ENCODE measurements at places on chromosomes 13 and 19.

DNA sequence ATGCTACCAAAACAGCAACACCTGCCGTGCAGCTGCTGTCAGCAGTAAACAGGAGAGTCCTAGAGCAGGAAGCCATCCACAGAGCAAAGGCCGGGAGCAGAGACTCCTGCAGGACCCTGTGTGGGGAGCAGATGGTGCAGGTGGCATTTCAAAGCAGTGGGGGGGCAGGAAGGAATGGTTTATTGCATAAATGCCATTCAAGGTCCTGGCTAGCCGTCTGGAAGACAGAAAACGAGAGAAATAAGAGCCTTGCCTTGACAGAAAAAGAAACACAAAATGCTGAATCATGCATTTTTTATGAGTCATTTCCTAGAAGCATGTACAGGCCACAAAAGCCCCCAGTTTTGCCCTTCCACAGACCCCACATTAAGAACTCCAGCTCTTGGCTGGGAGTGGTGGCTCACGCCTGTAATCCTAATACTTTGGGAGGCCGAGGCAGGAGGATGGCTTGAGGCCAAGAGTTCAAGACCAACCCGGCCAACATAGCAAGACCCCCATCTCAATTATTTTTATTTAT lies 5.4 kb downstream of the RSPH6A start:
- peaks cover 15% of the 10 kb centered on the region for H3K4me1 ChIP-seq
- H3K27ac ChIP-seq: peak overlapping the region; percentile 76
- no peak for DNase-seq

DNA sequence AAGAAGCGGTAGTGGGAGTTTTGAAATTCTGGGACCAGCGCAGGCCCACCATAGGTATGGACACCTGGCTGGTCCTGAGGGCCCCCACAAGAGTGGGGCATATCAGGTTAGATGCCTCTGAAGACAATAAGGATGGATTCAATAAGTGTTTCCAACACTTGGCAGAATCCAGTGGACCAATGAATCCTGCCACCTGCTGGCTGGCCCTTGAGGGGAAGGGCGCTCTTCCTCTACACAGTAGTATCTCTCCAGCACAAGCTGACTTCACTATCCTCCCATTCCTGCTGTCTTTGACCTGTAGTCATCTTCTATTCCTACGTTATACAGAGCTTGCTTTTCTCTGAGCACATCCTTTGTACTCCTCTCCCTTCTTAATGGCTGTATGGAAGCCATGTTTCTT lies 199.7 kb upstream of the TSHZ3 start:
- no peak overlapping the region for H3K27ac ChIP-seq
- DNase-seq: no peak
- no peaks in the 10 kb centered on the region for H3K4me1 ChIP-seq
- peaks cover 5% of the 10 kb centered on the region for H3K27me3 ChIP-seq

DNA sequence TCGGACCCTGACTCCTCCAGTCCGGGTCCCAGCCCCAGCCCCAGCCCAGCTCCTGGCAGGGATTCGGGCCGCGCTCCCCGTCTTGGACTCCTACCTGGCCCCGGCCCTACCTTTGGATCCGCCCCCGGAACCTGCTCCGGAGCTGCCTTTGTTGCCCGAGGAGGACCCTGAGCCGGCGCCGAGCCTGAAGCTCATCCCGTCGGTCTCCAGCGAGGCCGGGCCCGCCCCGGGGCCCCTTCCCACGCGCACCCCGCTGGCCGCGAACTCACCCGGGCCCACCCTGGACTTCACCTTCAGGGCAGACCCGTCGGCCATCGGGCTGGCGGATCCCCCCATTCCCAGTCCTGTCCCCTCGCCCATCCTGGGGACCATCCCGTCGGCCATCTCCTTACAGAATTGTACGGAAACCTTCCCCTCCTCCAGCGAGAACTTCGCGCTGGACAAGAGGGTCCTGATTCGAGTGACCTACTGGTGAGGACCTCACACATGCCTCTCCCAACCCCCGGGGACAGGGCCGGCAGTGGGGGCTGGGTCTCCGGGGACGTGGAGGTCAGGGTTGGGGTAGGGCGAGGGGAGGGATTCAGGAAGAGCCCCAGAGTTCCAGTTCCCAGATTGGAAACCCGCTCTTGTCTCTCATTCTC lies 732 bp downstream of the SELENOV start:
- H3K36me3 ChIP-seq: no peaks in the 10 kb centered on the region
- peaks cover 69% of the 10 kb centered on the region for H3K27me3 ChIP-seq
- peaks cover 11% of the 10 kb centered on the region for H3K4me1 ChIP-seq
- no peak for DNase-seq
- H3K4me3 ChIP-seq: peak overlapping the region; percentile 66
- peak overlapping the region; percentile 42 for H3K27ac ChIP-seq

- peaks cover 14% of the 10 kb centered on the region for H3K27me3 ChIP-seq
- no peak overlapping the region for H3K4me3 ChIP-seq
- H3K27ac ChIP-seq: no peak overlapping the region
- H3K4me1 ChIP-seq: peaks cover 6% of the 10 kb centered on the region
- DNase-seq: no peak
Measured at GRCh38 chr19:13275016-13275722, 125.0 kb downstream of the IER2 start.

DNA sequence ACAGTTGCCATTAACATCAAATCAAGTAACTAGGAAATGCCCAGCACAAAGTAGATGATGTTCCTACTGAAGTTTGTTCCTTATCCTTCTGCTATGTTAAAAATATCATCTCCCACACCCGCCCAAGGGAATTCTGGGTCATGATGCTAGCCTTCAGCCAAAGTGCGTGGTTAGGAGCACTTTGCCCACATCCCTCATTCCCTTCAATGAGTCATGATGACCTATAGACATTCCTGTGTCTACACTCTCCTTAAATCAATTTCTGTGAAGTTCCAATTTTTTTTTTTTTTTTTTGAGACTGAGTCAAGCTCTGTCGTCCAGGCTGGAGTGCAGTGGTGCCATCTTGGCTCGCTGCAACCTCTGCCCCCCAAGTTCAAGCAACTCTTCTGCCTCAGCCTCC lies 17.0 kb downstream of the RXFP2 start:
- H3K4me1 ChIP-seq: no peaks in the 10 kb centered on the region
- H3K27ac ChIP-seq: no peak overlapping the region
- no peaks in the 10 kb centered on the region for H3K36me3 ChIP-seq

GRCh38 chr13:51292000-51292565 lies 47.4 kb upstream of the SERPINE3 start:
- no peak overlapping the region for H3K4me3 ChIP-seq
- DNase-seq: no peak
- no peaks in the 10 kb centered on the region for H3K4me1 ChIP-seq
- H3K36me3 ChIP-seq: no peaks in the 10 kb centered on the region
- H3K27me3 ChIP-seq: no peaks in the 10 kb centered on the region
- no peak overlapping the region for H3K27ac ChIP-seq

DNA sequence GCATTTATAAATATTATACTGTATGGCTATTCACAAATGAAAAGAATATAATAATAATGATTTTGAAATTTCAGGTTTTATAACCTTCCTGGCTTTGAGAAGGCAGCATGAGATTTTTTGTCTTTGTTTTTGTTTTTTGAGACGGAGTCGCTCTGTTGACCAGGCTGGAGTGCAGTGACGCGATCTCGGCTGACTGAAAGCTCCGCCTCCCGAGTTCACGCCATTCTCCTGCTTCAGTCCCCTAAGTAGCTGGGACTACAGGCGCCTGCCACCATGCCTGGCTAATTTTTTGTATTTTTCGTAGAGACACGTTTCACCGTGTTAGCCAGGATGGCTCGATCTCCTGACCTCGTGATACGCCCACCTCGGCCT lies 64.1 kb downstream of the ZNF429 start:
- DNase-seq: peak; percentile 67
- H3K27me3 ChIP-seq: no peaks in the 10 kb centered on the region
- peak overlapping the region; percentile 99 for H3K27ac ChIP-seq
- peak overlapping the region; percentile 86 for H3K4me3 ChIP-seq

GRCh38 chr19:29923653-29924052 lies 18.4 kb upstream of the URI1 start:
- no peak for DNase-seq
- H3K27me3 ChIP-seq: peaks cover 24% of the 10 kb centered on the region
- H3K27ac ChIP-seq: no peak overlapping the region
- H3K4me3 ChIP-seq: no peak overlapping the region
- H3K36me3 ChIP-seq: no peaks in the 10 kb centered on the region

DNA sequence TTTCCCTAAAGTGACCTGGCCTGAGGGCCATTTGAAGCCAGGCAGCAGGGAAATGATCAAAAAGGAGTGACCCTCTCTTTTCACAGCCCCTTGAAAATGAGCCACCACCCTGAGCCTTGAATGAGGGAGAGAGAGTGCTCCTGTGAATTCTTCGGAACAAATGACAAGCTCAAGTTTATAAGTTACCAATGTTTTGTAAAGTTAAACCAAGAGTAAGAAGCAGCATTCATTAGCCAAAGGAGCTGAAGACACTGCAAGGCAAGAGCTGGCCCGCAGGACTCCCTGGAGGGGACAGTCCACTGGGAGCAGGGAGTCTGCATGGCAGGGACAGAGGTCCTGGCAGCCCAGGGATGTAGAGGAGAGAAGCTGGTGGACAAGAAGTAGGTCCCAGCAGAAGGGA lies 16.7 kb upstream of the CCNP start:
- no peaks in the 10 kb centered on the region for H3K27me3 ChIP-seq
- H3K4me3 ChIP-seq: no peak overlapping the region
- DNase-seq: no peak

DNA sequence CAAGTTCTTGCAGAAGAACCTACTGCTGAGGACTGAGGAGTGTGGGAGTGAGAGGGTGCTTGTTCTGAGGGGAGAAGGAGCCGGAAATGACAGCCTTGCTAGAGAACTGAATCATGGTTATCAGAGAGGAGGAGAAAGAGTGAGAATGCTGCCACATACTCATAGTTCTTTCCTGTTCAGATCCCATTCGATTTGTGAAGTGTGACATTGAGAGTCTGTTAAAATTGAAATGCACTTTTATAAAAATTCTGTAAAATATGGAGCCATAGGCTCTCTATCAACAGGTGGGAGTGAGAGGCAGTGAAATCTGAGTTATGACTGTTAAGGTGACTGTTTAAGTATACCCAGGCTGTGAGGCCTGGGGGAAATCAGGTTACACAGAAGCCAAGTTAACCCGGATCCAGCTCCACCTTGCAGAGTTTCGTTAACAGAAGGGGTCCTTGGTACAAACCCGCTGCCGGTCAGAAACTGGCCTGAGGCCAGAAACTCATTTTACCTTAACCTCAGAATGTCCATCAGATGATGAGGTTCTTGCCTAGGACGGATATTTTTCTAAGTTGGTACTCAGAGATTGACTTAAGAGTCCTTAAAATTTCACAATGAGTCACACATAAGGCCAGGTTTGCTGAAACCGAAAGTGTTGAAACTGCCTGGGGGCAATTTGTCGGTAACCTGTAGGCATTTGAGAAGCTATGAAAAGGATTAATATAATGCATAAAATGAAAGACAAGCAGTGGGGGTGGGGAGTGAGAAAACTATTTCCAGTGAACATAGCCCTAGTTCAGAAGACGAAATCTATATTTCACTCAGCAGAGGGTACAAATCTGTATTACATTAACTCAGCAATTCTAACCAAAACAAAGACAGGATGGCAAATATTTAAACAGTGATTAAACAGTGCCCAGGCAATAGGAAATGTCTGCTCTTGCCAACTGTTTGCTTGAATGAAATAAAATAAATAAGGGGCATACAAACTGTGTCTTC lies 350.5 kb downstream of the KCNRG start:
- peak; percentile 26 for DNase-seq
- no peaks in the 10 kb centered on the region for H3K27me3 ChIP-seq
- H3K4me3 ChIP-seq: peak overlapping the region; percentile 52
- peaks cover 45% of the 10 kb centered on the region for H3K4me1 ChIP-seq

DNA sequence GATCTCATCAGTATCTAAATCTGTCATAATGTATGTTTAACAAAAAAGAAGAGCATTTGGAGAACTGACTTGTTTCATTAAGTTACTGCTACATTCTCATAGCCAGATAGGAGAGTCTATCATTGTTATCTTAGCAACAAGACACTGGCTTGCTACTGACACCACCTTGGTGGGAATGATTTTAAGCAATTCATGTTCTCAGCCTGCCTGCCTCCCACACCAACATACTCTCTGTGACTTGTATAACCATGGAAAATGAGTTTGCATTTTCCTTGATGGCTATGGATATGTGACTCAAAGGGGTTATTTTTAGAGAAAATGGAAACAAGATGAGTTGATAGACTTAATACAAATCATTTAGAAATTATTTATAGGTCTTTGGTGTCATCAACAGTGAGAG lies 1308.9 kb downstream of the OLFM4 start:
- no peaks in the 10 kb centered on the region for H3K27me3 ChIP-seq
- no peak overlapping the region for H3K27ac ChIP-seq
- no peaks in the 10 kb centered on the region for H3K4me1 ChIP-seq
- DNase-seq: no peak
- H3K4me3 ChIP-seq: no peak overlapping the region

DNA sequence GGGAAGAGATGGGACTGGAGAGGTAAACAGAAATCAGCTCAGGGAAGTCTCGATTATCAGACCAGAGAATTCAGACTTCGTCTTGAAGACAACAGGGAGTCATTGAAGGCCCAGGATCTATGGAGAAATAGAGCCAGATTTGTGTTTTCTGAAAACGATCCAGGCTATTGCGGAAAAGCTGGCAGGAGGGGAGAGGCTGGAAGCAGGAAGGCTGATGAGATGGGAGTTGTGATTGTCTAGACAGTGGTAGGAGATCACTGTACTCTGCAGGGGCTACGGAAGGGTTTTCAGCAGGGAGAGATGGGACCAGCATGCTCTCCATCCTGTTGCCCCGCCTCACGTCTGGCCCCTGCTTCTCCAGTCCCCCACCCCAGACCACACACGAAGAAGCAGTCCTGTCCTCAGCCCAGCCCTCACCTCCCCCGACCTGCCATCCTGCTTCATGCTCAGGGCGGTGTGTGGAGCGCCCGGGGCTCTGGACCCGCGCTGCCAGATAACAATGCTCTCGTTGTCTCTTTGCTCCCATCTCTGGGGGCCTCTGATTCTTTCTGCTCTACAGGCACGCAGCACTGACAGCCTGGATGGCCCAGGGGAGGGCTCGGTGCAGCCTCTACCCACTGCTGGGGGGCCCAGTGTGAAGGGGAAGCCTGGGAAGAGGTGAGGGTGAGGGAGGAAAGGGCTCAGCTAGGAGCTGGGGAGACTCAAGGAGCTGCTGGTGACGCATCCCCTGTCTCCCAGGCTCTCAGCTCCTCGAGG lies 1.9 kb downstream of the ARHGAP33 start:
- H3K4me1 ChIP-seq: peaks cover 13% of the 10 kb centered on the region
- no peak for DNase-seq
- H3K27ac ChIP-seq: no peak overlapping the region
- no peak overlapping the region for H3K4me3 ChIP-seq

- no peak for DNase-seq
- H3K4me1 ChIP-seq: no peaks in the 10 kb centered on the region
- no peaks in the 10 kb centered on the region for H3K27me3 ChIP-seq
- H3K27ac ChIP-seq: no peak overlapping the region
Measured at GRCh38 chr13:39712626-39713025, 57.2 kb downstream of the COG6 start.

GRCh38 chr19:40129425-40129824 lies 38.7 kb upstream of the ZNF780A start:
- H3K4me3 ChIP-seq: no peak overlapping the region
- DNase-seq: no peak
- peaks cover 9% of the 10 kb centered on the region for H3K36me3 ChIP-seq
- H3K27me3 ChIP-seq: peaks cover 29% of the 10 kb centered on the region

All from stimulated activated naive B cell treated with anti-CD40 and anti-IgM and Interleukin-4, amounts not matched to agents 10 μg/mL and 1 μg/mL and 100 μg/mL, for 72 hours (primary cell).